ENCODE measurements at places on chromosomes 11 and 22.

DNA sequence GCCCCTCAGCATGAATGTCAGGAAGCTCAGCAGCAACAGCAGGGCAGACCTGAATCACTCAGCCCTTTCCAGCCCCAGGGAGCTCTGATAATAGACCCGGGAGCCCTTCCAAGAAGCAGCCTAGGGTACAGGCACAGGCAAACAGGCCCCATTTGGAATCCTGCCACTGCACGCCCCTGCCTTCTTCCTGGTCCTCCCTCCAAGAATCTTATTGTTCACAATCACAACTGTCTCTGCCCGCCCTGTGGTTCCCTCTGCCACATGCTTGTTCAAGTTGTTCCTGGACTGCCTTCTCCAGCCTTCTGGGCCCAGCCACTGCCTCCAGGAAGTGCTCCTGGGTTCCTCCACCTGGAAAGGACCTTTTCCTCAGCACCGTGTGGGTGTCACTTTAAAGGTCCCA lies 54.6 kb downstream of the LRRC32 start:
- DNase-seq = no peak

GRCh38 chr11:74696939-74697675 lies 34.1 kb downstream of the CHRDL2 start:
- peak; percentile 51 for DNase-seq

GRCh38 chr11:70541176-70541575 lies 142.8 kb downstream of the CTTN start:
- no peak for DNase-seq

GRCh38 chr11:79100093-79100910 lies 340.5 kb downstream of the TENM4 start:
- DNase-seq = peak; percentile 54

GRCh38 chr11:125514336-125515101 lies 18.5 kb upstream of the FEZ1 start:
- DNase-seq = peak; percentile 89

DNA sequence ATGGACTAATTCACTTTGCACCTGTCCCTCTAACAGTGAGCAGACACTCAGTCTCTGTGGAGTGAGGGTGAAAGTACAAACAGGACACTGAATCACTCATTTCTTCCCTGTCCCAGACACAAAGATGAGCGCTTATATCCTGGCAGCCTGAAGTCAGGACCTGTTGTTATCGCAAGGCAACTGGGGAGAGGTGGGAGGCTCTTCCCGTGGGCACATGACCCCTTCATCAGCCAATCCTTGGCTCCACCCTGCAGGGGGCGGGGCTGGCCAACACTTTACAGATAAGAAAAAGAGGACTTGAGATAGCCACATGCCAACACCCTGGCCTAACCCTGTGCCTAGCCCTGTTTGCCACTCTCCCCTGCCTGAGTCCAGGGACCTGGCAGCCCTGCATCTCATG lies 29.5 kb upstream of the TESMIN start:
- peak; percentile 25 for DNase-seq

DNA sequence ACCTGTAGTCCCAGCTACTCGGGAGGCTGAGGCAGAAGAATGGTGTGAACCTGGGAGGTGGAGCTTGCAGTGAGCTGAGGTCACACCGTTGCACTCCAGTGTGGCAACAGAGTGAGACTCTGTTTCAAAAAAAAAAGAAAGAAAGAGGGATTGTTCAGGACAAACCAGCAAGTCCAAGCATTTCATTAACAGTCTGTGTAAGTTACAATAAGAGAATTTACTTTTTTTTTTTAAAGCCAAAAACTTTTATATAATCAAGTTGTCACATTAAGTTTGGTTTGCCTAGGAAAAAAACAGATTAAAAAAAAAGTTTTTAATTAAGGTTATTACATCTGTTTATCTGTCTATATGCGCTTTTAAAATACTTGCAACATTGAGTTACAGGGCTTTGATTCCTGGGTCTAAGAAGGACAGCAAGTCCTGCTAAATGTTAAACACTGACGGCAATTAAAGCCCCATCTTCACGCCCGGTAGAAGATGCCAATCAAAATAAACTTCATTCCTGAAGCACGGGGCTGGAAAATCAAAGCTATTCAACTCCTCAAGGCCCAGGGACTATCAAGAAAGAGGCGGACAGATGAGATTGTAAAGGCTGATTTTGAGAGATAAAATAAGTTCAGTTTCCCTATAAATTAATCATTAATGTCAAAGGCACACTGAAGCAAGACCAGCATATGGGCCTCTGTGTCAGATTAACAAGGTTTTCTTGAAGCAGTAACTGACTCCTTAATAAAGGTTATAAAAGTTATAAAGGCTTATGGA lies 10.7 kb downstream of the TMEM138 start:
- no peak for DNase-seq

DNA sequence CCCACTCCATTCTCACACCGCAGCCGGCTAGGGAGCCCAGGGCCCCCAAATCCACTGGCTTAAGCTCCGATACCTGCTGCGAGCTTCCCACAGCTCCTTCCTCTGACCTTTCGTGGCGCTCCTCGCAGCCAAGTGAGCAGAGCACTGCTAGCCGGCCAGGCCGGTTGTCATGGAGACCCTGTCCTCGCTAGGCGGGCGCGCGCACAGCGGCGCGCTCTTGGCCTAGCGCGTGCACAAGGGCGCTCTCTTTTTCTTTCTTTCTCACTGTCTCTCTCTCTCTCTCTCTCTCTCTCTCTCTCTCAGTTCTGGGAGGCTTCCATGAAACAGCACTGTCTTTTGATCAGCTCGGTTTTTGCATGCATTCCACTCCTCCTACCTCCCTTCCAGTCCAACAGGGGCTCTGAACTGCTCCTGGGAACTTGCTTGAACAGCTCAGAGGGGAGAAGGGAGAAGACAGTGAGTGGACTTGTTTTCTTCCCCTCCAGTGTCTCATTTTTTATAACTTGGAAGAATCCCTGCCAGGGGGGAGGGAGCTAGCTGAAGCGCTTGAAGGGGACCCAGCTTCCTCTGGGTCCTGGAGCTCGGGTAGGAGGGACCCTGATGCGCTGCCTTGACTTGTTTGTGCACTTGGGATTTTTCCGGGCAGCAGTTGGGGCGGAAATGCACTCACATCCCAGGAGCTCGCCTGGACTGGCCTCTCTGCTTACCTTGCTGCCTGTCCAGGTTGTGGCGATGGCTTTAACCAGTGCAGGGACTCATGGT lies 100.3 kb upstream of the AKIP1 start:
- peak; percentile 72 for DNase-seq

- peak; percentile 70 for DNase-seq
Observed at GRCh38 chr11:58788355-58789023, 56.0 kb downstream of the GLYATL2 start.

DNA sequence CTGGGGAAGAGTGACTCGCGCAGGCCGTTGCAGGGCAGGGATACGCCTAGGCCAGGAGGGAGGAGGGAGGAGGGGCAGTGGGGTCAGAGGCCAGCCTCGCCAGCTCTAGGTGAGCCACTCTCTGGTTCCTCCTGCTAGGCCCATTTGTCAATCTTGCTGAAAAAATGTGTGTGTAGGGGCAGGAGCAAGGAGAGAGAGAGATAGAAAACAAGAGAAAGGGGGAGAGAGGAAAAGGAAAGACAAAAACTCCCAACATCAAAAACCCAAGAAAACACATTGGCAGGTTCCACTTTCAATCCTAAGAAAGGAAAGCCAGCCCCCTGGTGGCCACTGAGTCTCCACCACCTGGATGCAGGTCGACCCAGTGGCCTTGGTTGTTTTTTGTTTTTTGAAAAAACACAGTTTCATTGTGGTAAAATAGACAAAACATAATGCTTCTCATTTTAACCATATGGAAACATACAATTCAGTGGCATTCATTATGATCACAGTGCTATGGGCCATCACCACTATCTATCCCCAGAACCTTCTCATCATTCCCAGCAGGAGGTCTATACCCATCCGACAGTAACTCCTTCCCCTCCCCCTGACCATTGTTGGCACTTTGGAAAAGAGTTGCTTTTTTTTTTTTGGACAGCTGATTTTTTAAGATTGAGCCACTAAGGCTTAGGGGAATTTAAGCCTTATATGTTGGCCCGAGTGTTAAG lies 10.9 kb downstream of the OMP start:
- DNase-seq = peak; percentile 12

GRCh38 chr11:27385245-27385644 lies 22.2 kb upstream of the CCDC34 start:
- DNase-seq = no peak

DNA sequence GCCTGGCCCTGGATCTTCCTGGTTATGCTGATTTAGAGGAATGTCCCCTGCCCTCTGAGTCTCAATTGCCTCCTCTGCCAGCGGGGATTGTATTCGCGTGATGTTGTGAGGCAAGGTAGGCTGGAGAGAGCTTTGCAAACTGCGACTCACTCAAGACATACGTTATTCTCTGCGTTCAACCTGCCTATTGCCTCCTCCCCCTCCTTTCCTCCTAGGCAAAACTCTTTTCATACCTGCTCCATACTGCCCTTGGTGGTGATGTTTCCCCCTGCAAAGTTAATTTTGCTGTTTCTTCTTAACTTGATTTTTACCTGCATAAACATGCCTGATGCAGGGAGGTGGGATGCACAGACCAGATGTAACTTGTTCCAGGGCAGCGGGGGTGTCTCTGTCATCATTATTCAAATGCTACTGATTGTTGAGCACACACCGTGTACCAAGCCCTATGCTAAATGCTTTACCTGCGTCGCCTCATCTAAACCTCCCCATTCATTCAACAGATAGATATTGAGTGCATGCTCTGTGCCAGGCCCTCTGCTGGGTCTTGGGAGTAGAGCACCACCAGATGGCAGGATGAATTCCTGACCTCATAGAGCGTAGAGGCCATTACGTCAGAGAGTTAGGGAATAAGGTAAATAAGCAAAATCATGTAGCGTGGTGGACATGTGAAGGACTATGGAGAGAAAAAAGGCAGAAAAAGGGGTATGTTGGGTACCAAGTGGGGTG lies 29.0 kb downstream of the SGSM1 start:
- DNase-seq = peak; percentile 4

GRCh38 chr11:113880971-113881370 lies 5.6 kb upstream of the USP28 start:
- no peak for DNase-seq

- no peak for DNase-seq
Observed at GRCh38 chr22:50216055-50216683, 15.4 kb downstream of the SELENOO start.

DNA sequence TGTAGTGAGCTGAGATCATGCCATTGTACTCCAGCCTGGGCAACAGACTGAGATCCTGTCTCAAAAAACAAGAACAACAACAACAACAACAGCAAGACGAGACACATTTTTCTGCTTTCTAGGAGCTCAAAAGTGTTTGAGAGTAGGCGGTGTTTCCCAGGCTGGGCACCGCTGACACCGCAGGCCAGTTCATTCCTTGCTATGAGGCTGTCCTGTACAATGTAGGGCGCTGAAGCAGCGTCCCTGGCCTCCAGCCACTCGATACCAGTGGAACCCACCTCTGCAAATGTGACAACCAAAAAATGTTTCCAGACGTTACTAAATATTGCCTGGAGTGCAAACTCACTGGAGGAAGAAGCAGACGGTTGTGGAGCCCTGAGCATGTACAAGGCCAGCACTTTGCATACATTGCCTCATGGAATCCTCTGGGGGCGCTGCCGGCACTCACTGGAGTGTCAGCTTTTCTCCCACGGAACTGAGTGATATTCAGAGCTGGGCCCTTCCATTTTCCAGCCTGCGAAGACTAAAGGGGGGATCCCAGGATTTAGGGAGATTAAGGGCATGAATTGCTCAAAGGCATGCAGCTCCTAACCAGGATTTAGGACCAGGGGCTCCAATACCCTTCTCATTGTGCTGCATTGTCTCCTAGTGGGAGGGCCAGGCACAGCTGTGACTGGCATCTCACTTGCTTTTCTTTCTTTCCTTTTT lies 5.8 kb upstream of the MIEF1 start:
- DNase-seq = peak; percentile 70

- DNase-seq = peak; percentile 80
Observed at GRCh38 chr11:123478352-123478987, 48.4 kb downstream of the GRAMD1B start.

GRCh38 chr11:133501643-133502539 lies 30.4 kb downstream of the OPCML start:
- DNase-seq = no peak

DNA sequence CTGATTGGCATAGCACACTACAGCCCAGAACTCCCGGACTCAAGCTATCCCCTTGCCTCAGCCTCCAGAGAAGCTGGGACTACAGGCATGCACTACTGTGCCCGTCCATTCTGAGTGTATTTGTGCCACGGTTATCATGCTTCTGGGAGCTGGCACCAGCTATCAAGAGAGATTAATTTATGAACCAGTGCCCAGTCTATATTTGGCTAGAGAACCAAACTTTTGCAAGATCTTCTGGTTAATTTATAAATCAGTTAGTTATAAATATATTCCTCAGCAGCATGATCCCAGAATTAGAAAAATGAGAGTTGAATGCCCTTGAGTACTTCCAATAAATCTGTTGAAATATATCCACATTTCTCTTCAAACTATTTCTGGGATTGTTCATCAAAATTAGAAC lies 67.5 kb upstream of the OR5AN1 start:
- DNase-seq = no peak

DNA sequence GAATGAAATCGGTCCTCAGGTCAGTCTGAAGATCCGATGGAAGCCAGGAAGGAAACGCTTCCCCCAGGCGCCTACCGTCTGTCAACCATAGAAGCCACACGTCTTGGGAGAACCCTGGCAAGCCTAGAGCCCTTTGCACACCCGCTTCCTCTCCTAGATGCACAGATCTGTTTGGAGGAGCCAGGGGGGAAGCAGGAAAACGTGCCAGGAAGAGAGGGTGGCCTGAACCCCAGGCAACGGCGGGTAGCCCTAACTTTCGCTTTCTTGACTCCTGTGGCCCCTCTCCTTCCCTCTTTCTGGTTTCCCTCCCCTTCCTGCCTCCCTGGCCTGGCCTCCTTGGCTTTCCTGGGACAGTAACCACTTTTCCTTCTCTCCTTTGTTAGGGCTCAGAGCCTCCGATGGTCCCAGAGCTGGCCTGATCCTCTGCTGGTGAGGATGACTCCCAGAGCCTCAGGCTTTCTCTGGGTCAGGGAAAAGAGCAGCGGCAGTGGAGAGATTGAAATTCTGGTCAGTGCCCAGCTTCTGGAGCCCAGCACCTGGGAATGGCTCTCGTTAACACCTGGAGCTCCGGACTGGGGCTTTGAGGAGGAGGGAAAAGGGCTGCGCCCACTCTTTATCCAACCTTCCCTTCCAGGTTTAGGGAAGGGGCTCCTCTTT lies 2.1 kb downstream of the FXYD6 start:
- DNase-seq = no peak

DNA sequence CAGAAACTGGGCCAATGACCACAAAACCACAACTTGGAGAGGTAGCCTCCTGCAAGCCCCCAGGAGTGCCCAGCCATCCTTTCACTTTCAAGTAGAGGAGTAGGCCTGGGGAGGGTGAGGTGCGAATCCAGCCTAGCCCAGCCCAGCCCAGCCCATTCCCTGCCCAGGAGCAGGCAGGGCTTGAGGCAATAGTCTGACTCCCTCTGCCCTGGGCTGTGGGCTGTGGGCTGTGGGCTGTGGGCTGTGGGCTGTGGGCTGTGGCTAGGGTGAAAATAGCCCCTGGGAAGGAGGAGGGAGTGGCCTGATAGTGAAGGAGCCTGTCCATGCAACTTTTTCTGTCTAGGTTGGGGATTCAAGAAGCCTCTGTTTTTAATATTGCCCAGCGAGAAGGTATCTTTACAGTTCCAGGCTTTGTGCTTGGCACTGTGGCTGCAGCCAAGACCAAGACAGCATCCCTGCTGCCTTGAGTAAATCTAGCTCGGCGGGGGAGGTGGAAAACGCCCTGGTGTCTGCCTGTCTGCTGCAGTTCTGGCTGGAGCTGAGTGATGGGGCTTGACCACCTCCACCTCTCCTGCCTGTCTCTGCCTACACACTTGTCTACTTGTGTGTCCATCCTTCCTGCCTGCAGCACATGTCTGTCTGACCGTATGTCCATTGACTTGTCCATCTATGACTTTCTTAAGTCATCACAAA lies 40.7 kb downstream of the LMO1 start:
- DNase-seq = no peak
